Nucleus accumbens (tissue), 56 donors: ENCODE measurements at places on chromosomes 1 and 21.

GRCh38 chr1:70826428-70826827 is 221.2 kb downstream of the PTGER3 start:
- DNase-seq = no peak

DNA sequence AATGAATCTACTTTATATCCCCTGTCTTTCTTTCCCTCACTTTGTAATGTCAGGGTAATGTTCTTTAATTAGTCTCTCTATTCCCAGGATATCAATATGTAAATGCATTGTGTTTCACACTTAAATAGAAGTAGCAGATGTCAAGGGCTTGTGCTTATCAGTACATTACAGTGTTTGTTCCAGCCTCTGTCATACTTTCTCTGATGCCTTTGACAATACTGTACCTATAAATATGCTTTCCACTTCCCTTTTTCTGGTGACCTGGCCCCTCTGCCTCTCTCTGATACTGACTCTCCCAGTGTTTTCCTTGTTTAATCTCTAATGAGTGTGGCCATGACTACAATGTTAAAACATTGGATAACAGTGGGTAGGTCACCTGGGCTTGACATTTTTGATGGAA is 862.0 kb upstream of the NEGR1 start:
- no peak for DNase-seq

- no peak for DNase-seq
Measured at GRCh38 chr1:240074422-240074821, 17.3 kb upstream of the FMN2 start.

- DNase-seq = no peak
Measured at GRCh38 chr21:41361786-41362604, at the start of gene MX2. Gene MX2, plus strand, starts transcription at chr21:41362027. Its CDS starts 14,880 bp downstream, at chr21:41376907.

DNA sequence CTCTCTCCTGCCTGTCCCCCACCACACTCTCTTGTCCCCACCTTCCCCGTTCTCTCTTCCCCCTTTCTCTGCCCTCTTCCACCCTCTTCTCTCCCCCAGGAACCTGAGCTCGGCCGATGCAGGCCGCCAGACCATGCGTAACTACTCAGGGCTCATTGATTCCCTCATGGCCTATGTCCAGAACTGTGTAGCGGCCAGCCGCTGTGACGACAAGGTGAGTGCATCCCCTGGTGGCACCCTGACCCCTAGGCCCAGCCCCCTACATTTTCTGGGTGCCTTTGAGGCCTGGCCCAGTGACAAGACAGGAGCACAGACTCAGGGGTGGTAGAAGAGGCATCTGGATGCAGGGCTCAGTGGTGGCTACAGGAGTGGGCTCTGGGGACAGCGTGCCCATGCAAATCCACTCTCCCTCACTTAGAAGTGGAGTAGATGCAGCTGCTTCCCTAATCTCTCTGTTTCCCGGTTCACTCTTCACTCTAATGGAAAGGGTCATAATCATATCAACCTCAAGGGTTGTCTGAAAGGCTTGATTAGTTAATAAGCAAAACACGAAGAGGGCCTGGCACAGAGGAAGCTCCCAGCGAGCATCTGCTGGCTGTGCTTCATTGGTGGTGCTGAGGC is 37.0 kb downstream of the PKP1 start:
- no peak for DNase-seq

DNA sequence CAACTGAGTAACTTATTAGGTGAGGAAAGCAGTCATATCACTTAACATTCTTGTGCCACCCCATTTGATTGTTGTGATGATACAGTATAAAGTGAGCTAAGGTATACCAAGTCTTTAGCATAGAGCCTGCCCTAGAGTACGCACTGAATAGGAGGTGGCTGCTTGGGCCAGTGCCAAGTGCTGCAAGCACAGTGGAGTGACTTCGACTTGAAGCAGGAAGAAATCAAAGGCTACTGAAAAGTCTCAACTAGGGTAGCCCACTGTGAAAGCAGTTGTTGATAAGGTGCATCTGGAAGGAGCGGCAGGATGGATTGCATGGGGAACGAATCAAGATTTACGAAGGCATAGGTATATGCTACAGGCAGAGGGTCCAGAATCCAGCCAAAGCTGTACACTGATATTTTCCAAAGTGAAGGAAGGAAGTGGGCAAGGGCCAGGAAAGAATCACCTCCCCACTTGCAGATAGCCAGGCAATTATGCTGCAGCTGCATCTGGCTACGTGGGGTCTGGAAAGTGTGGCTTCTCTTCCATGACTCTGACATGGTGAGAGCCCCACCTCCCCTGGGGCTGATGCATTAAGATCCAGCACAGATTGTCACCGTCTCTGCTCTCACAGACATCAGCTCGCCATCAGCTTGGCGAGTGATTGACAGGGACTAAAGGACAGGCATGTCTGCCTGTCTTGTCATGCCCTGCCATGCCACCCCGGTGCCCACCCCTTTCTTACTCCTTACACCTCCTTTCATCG is 287.0 kb upstream of the PLXNA2 start:
- DNase-seq = no peak

GRCh38 chr1:43836267-43836951 is 97.2 kb upstream of the ARTN start:
- no peak for DNase-seq

DNA sequence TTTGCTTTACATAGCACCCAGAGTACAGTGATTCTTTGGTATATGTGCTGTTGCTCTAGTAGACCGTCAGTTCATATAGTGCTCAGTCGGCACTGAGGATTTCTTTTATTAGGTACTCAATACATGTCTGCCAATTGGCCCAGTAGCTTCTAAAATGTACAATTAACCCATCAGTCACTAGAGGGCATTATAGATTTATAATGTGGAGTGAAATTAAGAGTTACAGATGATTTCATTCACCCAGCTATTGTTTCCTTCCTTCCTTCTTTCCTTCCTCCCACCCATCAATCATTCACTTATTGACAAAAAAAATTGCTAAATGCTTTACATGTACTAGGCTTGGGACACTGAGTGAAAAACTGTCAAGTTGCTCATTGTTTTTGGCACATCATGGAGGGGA is 263.6 kb upstream of the USP24 start:
- DNase-seq = no peak
